ENCODE measurements at places on chromosomes 1 and 21. TPM values are rescaled to one million over a fixed set of nuclear protein-coding genes. Genes with fewer than 3 reads are reported as not detected.

The C1orf116 gene
- total RNA-seq, result under 0.01 TPM

The GIPC2 gene
- total RNA-seq, result 0.09 TPM

The C1QC gene
- not detected for total RNA-seq

The HUNK gene
- under 0.01 TPM for total RNA-seq

Data from bronchial smooth muscle cell (primary cell).